ENCODE measurements at places on chromosomes 7 and 10.
A peak's percentile ranks its signal among the peaks of the same experiment; 100 is the strongest.

DNA sequence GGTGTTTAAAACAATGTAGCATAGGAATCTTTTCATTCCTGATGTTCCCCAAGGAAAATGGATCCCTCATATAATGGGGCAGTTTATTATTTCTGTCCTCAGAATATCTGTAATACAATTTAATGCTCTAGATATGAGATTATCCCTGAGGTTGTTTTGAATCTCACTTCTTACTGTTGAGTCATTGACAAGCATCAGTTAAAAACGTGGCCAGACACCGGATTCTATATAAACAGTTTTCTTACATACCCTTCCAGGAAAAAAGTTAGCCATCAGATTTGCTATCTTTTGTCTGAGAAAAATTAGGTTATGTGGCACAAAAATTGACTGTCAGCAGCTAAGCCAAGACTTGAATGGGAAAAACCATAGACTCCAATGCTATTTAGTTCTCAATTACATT is 539.8 kb upstream of the CELF2 start:
- DNase-seq, result no peak

GRCh38 chr10:98367604-98368451 is 47.2 kb downstream of the PYROXD2 start:
- no peak for DNase-seq

- peak; percentile 90 for DNase-seq
These were observed 1.0 kb downstream of the SRGN start for GRCh38 chr10:69088801-69089501.

GRCh38 chr10:33151344-33151864 is 183.1 kb downstream of the NRP1 start:
- no peak for DNase-seq

DNA sequence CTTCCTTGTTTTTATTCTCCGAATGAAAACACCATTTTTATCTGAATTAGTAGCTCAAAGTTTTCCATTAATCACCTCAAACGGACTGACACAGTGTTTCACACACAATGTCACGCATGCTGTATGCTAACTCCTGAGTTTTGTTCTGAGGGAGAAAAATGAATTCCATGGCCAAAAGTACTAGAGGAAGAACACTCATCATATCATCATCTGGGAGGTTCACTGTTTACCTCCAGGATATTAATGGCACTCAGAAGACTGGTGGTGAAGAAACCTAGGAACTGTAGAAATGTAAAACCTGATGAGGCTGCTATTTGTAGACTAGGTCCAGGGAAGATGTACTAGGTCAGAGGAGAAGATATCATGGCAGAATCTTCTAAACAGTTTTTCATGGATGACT is 395.6 kb upstream of the ETV1 start:
- DNase-seq, result no peak

- DNase-seq, result no peak
These were observed 33.2 kb upstream of the NAMPT start for GRCh38 chr7:106317971-106318370.

GRCh38 chr10:73211106-73211811 is 35.8 kb downstream of the DNAJC9 start:
- no peak for DNase-seq

GRCh38 chr10:9342885-9343570 is 1288.5 kb downstream of the GATA3 start:
- DNase-seq, result peak; percentile 39

DNA sequence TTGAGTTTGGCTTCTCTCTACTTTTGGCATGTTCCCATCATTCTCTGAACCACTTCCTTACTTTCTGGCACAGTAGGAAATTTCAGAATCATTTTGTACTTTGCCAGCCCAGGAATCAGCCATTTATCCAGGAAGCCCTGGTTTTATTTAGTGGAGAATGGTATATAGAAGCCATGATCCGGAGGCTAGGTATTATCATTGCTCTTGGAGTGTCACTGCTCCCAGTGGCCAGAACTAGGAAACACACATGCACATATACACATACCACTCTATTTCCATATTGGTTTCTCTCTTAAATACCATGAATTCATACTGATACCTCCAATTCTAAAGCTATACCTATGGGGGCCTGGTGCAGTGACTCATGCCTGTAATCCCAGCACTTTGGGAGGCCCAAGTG is 36.3 kb downstream of the SUFU start:
- DNase-seq, result peak; percentile 18

DNA sequence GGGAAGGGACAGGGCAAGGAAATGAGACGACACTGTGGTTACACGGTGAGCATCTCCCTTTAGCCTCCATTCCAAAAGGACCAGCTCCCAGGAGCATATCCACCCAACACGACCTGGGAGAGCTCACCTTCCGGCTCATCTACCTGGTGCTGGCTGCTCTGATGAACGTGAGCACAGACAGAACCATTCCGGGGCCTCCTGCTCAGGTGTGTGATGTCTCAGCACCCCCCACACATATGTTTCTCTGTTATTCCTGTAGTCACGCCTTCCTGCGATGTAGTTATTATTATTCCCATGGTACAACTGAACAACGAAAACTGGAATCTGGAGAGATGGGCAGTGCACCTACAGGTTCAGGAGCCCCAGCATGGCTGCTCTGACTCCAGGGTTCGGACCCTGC is 20.5 kb upstream of the GPR26 start:
- DNase-seq, result no peak

- DNase-seq, result no peak
These were observed 547.5 kb upstream of the LRRTM3 start for GRCh38 chr10:66378117-66378876.

GRCh38 chr10:88880282-88881076 is 434 bp downstream of the STAMBPL1 start:
- peak; percentile 88 for DNase-seq

GRCh38 chr10:49562893-49563292 is 24.0 kb upstream of the ERCC6 start:
- DNase-seq, result no peak

- DNase-seq, result peak; percentile 96
These were observed 9.7 kb upstream of the ZFAND2A start for GRCh38 chr7:1169409-1170368.

DNA sequence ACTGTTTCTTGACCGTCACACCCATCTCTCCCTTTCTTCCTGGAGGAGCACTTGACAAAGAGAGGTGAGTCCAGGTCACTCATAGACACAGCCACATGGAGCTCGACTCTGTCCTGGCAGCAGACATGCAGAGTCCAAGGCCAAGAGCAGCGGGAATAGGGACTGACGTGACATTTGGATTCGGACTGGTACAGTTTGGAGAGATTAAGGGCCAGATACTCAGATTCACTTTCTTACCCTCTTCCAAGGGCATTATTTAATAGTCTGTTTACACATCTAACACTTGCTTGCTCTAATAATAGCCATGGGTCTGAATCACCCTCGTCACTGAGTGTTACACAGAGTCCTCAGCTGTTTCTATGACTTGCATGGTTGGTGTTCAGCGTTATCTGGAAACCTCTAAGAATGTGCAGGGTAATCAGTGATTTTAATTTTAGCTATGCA is 39.2 kb upstream of the OTUD1 start:
- DNase-seq, result no peak

GRCh38 chr7:131493581-131493980 is 62.8 kb downstream of the PODXL start:
- no peak for DNase-seq

Data from common myeloid progenitor, CD34-positive (primary cell).